ENCODE measurements at places on chromosomes 1 and 21. TPM values are rescaled to one million over a fixed set of nuclear protein-coding genes. Genes with fewer than 3 reads are reported as not detected.

GRCh38 chr1:156347331-156347730 lies 9.0 kb downstream of the TSACC start:
- DNase-seq = no peak

DNA sequence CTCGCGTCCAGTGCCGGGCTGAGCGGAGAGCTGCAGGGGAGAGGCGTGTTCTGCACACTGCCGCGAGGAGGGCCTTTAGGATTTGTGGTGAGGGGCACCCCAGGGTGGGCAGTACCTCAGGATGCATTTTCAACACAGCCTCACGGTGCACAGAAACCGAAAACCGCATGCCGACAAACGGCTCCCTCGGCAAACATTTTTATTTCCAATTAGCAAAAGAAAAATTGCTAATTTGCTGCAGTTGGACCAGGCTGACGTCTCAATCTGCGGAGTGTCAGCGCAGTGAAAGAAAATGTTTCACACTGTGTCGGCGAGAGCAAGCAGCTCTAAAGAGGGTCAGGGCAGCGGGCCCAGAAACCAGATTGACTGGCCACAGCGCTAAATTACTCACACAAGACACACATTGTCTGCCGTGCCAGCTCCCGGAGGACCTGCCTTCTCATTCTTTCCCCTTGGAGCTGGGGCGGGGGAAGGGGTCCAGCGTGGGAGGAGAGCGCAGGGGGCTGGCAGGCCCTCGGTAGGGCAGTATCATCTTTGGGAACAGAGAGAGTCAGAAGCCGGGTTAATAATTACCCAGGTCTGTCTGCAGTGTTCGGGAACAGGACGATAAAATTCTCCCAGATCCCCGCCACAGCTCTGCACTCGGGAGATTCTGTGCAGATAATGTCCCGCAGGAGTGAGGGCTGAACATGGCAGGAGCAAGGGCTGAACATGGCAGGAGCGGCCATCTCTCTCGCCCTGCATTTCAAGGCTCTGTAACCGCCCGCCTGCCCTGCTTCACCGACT lies 150.2 kb downstream of the PRDM16 start:
- DNase-seq = no peak

GRCh38 chr1:107748531-107748930 lies 216.4 kb downstream of the VAV3 start:
- no peak for DNase-seq

The DENND2D gene
- 1.6 TPM for polyA plus RNA-seq

- DNase-seq = no peak
These were observed 2.5 kb downstream of the DISC1 start for GRCh38 chr1:231629132-231629531.

The CYP4B1 gene
- 0.08 TPM for polyA plus RNA-seq

DNA sequence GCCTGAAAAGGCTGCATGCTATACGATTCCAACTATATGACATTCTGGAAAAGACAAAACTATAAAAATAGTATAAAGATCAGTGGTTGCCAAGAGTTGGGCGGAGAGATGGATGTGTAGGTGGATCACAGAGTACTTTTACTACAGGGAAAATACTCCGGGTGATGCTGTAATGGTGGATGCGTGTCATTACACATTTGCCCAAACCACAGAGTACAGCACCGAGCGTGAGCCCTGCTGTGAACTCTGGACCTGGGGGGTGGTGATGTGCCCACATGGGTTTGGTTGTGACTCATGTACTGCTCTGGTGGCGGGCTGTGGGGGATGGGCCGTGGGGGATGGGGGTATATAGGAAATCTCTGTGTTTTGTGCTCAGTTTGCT lies 162.7 kb upstream of the COL6A1 start:
- DNase-seq = no peak

The LAD1 gene
- 9.3 TPM for polyA plus RNA-seq

The CELA3B gene
- polyA plus RNA-seq = not detected

DNA sequence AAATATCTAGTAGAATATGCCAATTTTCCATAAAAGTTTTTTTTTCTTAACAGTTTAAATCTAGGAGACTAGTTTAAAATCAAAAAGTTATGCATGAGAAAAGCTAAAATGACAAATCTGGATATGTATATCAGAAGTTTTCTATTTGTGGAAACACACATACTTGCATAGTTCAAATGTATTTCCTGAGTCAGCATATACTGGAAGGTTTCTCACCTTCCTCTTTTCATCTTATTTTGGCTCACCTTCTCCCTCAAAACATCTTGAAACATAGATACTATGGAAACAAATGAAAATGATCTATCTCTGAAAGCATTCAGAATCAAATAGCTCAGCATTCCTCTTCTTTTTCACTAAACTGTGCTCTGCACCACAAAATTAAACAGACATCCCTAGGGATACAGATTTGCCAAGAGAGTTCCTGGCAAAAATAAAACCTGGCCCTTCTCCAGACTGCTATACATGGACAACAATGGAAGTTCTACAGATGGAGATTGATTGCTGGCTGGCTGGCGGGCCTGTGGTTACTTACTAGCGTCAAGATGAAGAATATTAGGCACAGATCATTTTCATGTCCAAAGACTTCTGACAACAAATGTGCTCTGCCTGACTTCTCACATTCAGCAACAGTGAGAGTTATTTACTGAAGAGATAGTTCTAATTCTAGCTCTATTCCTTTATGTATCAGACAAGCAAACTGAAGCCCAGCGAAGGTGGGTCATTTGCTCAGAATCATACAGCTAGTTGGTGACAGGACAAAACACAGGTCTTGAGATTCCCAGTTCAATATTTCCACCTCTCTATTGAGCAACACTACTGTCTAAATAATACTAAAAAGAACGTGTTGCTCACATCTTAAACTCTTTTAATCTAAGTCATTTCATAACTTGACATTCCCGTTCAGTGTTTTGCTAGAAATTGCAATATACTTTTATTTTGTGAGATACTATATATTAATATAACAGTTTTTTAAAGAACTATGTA lies 26.6 kb downstream of the DIPK1A start:
- no peak for DNase-seq

The KRTAP10-10 gene
- not detected for polyA plus RNA-seq

- no peak for DNase-seq
These were observed 17.7 kb downstream of the NMNAT1 start for GRCh38 chr1:9960706-9961562.
